ENCODE measurements at places on chromosomes 5 and 9.

- DNase-seq = no peak
Measured at GRCh38 chr5:74103131-74104023, 477.4 kb downstream of the ARHGEF28 start.

GRCh38 chr5:123813937-123814624 lies 302.1 kb downstream of the CSNK1G3 start:
- DNase-seq = no peak

GRCh38 chr5:39498278-39498952 lies 73.6 kb upstream of the DAB2 start:
- DNase-seq = no peak

DNA sequence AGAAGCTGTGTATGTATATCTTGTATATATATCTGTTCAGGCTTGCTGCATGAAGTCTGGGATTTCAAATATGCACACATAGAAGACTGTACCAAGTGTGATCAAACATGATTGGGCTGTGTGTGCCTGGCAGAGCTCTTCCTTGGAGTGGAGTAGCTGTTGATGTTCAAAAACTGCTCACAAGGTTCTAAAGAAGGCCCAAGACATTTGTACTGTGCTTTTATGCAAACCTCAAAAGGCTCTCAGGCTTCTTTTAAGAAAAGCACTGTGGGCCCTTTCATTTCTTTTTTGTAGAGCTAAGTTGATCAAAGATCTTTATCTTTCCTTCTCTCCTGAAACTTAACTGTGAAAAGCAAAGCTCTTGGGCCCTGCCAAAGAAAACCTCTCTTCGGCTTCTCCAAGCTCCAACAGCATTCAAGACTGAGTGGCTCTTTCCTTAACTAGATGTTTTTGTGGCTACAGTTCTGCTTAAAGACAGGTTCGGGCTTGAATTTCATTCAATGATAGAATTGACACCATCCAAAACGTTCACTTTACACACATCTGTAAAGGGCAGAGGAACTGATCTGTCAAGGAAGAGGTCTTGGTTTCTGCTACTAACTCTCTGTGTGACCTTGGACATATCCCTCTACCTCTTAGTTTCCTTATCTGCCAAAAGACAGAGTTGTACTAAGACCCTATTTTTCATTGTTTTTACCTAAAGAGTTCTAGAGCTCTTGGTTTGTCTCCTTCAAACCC lies 105.8 kb upstream of the IL6ST start:
- no peak for DNase-seq

DNA sequence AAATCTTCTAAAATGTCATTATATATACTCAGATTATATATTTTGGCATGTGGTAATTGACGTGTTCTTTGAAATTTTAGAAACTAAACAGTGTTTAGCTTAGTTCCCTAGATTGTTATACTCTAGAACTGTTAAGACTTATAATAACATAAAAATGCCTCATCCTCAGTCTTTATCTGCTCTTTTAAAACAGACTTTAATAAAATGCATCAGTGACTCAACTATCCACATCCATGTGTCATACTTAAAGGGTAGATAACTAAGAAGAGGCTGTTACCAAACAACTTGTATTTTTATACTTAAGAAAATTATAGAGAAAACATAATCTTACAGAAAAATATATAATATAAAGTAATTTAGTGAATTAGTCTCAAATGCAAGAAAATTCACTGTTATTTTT lies 15.2 kb downstream of the NFIL3 start:
- DNase-seq = no peak

GRCh38 chr5:78763659-78764189 lies 115.2 kb upstream of the LHFPL2 start:
- no peak for DNase-seq

GRCh38 chr9:76642701-76643209 lies 121.5 kb upstream of the PCA3 start:
- no peak for DNase-seq

DNA sequence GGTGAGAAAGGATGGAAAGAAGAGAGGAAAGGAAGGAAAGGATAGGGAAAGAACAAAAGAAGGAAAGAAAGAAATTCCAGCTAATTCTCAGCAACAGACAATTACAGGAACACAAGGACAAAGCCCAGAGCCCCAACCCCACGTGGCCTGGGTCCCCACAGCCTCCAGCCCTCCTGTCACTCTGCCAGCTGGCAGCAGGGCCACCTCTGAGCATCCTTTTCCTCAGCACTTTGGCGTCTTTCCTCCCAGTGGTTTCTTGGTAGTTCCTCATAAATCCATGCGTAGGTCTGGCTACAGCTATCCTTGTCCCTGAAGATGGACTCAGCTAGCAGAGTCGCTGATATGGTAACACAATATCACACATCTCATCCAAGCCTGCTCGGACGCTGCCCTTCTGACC lies 28.3 kb downstream of the ADAMTS2 start:
- DNase-seq = no peak

GRCh38 chr9:127545196-127546124 lies 66.6 kb upstream of the STXBP1 start:
- no peak for DNase-seq

GRCh38 chr5:137034764-137035479 lies 464.2 kb downstream of the SPOCK1 start:
- DNase-seq = no peak

DNA sequence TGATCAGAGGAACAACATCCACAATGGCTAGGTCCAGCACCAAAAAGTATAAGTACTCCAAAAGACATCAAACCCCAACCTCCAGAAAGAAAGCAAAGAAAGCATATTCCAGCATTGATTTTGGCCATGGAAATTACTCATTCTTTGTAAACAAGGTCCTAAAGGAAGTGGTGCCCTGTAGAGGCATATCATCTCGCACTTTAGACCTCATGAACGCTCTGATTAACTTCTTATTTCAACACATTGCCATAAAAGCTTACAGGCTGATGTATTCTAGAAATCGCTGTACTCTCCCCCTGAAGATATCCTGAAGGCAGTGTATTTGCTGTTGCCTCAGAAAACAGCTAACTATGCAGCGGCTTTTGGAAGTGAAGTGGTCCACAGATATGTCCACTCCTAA lies 82.7 kb upstream of the TNPO1 start:
- no peak for DNase-seq

DNA sequence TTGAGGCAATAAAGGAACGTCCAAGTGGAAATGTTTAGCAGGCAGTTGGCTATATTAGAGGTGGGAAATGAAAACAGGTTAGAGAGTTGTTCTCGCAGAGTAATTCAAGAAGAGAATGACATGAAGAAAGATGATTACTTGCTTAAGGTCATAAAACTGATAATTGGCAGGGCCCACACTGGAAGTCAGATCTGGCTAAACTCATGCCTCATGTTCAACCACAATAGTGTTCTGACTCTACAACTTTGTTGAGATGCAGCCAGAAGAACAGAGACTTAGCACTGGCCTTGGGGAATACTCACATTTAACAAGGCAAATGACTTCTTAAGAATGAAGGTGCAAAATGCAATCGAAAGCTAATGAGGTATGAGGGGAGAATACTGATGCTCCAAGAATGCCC lies 27.2 kb upstream of the TNFSF8 start:
- no peak for DNase-seq

- DNase-seq = no peak
Measured at GRCh38 chr5:77498952-77499351, 6.8 kb upstream of the WDR41 start.

GRCh38 chr5:124025306-124025845 lies 513.4 kb downstream of the CSNK1G3 start:
- DNase-seq = no peak

DNA sequence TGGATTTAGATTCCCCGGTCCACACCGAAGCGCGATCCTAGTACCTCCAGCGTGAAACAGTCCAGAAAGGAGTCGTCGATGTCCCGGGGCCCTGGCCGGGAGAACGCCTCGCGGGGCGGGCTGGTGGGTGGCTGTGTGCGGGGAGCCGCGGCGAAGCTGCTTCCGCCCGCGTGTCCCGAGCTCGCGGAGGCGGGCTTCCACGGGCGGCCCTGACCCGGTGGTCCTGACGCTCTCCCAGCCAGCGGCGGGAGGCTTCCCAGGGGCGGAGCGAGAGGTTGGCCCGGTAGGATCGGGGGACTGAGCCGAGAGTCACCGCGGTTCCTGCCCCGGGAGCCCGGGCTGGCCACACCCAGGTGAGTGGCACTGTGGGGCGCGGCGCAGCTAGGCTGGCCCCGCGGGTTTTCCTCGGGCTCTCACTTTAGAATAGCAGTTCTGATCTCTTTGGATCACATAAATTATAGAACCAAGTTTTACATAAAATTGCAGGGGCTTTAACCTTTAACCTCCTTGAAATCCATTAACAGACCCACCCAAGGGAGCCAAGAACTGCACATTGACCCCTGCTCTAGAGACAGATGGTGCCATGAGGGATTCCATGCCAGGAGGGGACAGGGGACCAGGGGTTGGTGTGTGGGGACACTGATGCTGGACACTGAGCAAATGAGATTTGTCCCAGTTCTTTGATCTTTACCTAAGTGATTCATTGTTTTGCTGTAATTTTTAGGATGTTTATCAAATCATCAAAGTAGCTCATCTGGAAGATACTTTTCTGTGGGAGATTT lies 29.2 kb upstream of the IL31RA start:
- no peak for DNase-seq

DNA sequence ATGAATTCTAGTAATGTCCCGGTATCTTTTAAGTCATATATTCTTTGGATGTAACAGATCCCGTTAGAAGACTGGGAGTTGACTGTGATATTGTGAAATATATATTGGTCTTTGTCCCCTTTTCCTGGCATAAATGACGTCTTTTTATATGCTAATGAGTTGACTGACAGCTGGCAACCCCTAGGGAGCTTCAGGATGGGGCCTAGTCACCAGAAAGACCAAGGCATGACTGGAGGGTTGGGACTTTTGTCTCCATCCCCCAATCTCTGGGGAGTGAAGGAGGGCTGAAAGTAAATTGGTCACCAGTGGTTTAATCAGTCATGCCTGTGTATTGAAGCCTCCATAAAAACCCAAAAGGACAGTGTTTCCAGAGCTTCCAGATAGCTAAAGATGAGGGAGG lies 241.6 kb downstream of the PJA2 start:
- DNase-seq = no peak

DNA sequence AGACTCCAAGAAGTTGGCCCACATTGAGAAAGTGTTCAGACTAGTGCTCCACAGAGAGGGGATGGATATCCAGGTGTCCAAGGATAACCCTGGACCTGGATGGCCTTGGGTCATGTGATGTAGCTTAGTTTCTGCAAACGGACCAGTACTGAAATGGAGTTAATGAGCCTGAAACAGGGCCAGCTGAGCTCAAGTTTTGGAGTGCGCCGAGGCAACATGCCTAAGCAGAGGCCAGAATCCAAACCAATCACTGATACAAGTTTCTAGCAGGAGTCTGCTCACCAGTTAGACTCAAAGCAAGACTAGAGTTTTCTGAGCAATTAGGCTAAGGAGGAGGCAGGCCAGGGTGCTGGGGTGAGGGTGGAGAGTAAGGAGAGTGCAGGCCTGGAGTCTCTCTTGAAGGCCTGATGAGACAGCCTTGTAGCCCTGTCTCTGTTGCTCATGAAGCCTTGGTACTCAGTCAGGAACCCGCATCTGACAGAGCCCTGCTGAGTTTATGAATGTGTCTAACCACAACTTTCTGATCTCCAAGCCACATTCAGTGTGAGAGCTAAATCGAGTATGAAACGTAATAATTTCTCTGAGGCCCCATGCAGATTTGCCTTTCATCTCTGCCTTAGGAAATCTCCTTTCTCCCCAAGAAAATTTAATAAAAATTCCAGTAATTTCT lies 68.9 kb upstream of the EQTN start:
- DNase-seq = no peak

- peak; percentile 63 for DNase-seq
Measured at GRCh38 chr5:134833340-134834032, 12.3 kb upstream of the C5orf24 start.

DNA sequence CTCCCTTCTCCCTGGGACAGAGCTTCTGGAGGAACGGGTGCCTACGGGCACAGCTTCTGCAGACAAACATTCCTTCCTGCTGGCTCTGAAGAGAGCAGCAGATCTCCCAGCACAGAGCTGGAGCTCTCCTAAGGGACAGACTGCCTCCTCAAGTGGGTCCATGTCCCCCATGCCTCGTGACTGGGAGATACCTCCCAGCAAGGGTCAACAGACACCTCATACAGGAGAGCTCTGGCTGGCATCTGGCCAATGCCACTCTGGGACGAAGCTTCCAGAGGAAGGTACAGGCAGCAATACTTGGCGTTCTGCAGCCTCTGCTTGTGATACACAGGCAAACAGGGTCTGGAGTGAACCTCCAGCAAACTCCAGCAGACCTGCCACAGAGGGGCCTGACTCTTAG lies 227.9 kb downstream of the SPATA31D1 start:
- no peak for DNase-seq

GRCh38 chr9:110950041-110950645 lies 88.1 kb downstream of the LPAR1 start:
- no peak for DNase-seq

DNA sequence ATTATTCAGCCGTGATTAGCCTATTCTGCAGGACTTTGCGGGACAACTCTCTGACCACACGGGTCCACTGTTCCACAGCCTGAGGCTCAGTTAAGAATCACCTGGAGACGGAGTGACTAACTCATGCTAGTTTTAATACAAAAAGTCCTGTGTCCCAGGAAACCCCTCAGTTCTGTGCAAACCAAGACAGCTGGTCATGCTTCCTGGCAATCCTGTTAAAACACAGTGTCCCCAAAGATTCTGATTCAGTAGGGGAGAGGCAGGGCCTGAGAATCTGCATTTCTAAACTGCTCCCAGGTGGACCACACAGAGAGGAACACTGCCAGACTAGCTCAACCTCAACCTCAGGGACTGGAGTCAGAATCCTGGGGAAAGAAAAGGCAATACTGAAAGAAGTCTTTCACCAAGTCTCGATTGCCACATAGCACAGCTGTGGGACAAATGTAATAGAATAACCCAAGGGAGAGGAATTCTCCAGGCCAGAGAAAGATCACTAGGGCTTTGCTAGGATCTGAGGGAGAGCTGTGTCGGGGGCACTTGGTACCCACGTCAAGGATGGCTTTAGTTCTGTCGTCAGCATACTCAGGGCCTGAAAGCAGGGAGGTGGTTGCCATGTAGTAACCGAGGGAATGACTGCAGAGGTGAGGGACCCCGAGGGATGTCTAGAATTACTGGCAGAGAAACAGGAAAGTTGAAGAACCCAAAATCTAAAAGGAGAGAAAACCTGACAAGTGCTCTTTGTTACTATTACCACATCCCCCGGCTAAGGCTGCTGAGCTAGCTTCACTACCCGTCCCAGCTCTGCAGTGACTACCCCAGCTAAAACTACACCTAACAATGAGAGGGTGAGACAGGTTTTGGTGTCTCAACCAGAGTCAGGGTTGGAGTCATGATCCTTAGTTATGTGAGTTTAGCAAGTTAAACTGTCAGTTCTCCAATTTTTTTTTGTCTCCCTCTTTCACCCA lies 8.6 kb downstream of the SUSD1 start:
- no peak for DNase-seq

Data from AG04450 (cell line).